Cardiac septum (tissue), 1 donor: ENCODE measurements at places on chromosomes 16 and 17. TPM values are rescaled to one million over a fixed set of nuclear protein-coding genes. Genes with fewer than 3 reads are reported as not detected.
A peak's percentile ranks its signal among the peaks of the same experiment; 100 is the strongest.

DNA sequence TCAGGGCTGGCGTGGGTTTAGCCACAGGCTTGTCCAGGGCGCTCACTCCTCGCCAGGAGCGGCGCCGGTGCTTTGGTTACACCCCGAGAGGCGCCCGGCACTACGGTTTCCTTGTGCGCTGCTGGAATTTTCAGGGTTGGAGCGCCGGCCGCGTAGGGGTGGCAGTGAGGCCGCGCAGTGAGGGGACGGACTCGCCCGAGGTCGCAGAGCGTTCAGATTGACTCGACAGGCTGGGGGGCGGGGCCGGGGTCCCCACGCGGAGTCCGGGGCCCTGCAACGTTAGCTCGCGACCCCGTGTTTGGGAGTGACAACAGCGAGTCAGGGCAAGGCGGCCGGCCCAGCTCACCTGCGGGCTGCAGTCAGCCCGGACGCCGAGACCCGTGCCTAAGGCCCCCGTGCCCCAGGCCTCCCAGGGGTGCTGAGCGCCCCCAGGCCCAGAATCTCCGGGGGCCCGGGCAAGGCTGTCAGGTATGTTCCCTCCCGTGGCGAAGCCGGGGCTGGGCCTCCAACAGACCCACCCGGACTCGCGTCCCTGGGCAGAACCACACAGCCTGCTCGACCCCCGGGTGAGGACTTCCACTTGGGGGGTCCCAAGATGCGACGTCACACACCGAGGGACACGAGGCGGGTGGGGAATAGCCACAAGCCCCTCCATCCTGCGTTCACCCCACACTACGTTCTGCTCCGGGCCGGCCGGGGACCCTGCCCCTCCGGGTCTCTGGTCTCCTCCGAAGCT, 1.3 kb upstream of the ACTG1 start:
- no peak for DNase-seq

DNA sequence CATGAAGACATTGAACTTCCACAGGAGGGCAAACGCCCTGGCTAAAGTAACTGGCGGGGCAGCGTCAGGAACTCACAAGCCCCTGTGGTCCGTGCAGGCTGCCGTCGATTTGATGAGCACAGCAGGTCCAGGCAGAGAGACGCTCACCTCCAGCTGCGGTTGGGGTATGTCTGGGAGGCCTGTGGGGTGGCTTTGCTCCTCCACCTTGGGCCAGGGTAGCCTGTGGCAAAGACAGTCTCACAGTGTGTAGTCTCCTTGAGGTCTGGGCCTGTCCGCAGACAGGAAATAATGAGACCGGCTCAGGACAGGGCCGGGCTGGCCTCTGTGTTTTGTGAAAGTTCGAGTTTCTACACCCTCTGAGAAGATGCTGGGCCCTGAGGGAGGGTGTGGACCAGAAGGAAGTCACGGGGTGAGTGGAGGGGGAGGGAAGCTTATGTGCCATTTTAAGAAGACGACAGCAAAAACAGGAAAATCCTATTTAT, 103.3 kb downstream of the METRNL start:
- peak; percentile 67 for DNase-seq

DNA sequence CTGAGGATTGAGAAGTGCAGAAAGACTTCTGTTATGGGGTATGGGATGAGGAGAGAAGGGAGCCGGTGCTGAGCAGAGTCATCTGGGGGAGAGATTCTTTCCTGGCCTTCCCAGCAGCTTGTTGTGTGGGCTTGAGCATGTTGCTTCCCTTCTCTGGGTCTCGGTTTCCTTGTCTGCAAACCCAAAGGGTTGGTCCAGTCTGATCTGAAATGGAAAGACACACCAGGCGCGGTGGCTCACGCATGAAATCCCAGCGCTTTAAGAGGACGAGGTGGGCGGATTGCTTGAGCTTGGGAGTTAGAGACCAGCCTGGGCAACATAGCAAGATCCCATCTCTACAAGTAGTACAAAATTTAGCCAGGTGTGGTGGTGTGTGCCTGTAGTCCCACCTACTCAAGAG, 6.0 kb downstream of the SOCS3 start:
- no peak for DNase-seq

DNA sequence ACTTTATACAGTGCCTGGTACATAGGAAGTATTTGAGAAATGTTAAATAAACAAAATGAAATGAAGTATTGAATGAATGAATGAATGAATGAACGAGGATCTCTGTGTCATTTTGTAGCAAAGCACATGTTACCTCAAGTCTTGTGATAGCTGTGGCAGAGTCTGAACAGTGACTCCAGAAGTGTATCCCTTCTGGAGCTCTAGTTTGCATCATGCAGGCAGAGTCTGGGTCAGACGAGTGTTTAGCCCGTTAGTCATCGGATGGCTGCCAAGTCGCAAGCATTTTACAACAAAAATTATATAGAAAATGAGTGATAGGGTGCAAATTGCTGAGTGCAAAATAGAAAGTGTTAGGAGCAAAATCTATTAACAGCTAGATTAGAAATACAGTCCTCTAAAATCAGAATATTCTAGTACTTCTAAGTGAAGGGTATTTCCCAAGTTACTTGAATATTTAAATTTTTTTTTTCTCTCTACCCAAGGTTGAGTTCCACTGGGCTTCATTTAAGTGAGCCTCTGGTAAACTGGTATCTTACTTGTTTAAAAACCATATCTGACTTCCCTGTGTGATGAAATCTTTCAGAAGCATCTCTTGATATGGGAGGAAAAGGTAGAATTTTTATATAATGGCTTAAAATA, 113.3 kb downstream of the FTO start:
- no peak for DNase-seq

DNA sequence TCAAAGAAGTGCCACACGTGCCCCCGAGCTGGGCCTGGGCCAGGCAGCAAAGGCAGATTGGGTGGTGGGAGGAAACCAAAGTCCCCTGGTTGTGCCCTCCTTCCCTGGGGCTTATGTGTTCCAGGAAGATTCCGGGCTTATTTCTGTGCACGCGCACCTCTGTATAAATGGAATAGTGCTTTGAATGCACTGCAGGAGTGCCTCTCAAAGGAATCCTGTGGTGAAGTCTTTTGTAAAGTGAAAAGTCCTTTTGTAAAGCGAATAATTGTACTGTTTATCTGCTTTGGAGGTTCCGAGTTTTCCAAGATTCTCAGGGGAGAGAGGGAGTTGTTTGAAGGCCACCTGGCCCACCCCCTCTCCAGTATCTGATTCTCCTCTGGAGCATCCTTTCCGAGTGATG, 26.8 kb downstream of the C17orf75 start:
- no peak for DNase-seq

DNA sequence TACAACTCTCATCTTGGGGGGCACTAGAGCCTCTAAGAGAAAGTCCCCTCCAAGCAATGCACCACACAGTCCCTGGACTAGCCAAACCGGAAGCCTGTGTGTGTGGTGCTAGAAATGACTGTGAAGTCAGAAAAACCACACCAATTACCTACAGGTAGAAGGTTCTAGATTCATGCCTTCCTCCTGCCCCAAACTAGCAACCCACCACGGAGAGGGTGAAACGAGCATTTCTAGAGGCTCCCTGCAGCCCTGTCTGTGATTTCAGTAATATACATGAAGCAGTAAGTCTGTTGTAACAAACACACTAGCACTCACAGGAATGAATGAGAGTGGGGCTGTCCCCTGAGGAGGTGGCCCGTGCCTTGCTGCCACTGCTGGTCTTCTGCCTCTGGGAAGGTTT, 13.6 kb downstream of the ZFHX3 start:
- no peak for DNase-seq

GRCh38 chr17:50865060-50865867, 890 bp downstream of the TOB1 start:
- peak; percentile 88 for DNase-seq

GRCh38 chr16:49664221-49665215, 191.4 kb downstream of the ZNF423 start:
- no peak for DNase-seq

DNA sequence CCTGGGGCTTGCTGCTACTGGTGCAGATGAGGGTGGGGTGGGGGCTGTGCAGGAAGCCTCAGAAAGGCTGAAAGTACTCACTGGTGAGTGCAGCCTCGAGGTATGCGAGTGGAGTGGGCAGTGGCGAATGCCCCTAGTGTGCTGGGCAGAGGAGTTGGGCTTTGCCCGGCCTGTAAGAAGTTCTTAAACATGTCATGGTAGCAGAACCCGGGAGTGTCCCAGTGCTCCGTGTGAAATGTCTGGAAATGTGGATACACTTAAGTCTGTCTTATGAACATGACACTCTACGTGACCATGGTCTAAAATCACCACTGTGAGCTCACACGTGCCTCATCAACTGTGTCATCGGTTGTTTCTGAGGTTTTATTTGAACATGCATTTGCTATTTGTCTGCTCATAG, 1.7 kb downstream of the SMTNL2 start:
- no peak for DNase-seq

DNA sequence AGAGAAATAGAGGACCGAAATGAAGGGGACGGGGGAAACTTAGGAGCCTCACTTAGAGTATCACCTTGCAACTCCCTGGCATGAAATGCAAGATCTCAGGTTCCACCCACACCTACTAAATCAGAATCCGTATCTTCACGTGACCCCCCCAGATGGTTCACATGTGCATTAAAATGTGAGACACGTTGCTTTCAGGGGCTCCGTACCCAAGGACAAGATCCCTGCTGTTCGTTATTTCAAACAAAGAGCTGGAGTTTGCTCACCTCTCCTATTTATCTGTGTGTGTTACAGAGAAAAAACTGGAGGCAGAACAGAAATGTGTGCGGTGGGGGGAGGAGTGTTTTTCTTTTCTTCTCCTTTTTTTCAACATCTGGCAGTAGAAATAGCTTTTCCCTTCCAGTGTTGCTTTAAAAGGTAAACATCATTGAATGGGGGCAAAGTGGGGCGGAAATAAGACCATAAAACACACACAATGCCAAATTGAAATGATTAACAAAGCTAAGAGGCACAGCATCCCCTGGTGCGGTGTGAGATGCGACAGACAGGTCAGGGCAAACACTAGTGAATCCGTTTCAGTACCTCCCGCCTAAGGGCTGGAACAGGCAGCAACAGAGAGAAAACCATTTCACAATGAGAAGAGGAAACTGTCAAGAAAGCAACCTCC, 145.4 kb downstream of the SOX9 start:
- no peak for DNase-seq

- DNase-seq, result no peak
Measured at GRCh38 chr16:87543436-87544191, 50.8 kb upstream of the ZCCHC14 start.

- DNase-seq, result peak; percentile 96
Measured at GRCh38 chr17:82648165-82648668, at the start of gene WDR45B. Gene WDR45B, minus strand, starts transcription at chr17:82648444. Its CDS starts 104 bp downstream, at chr17:82648340.

Gene EFCAB5
- not detected for total RNA-seq

Gene BLTP2
- 70.4 TPM for total RNA-seq

Gene RASD1
- total RNA-seq, result 4.4 TPM

Gene C16orf92
- total RNA-seq, result not detected

Gene KRTAP17-1
- not detected for total RNA-seq

Gene CX3CL1
- total RNA-seq, result 8.7 TPM

Gene KRT27
- total RNA-seq, result not detected
